ENCODE measurements at places on chromosomes 5 and 9.

GRCh38 chr5:130386155-130386554 is 481.9 kb downstream of the CHSY3 start:
- DNase-seq = no peak

DNA sequence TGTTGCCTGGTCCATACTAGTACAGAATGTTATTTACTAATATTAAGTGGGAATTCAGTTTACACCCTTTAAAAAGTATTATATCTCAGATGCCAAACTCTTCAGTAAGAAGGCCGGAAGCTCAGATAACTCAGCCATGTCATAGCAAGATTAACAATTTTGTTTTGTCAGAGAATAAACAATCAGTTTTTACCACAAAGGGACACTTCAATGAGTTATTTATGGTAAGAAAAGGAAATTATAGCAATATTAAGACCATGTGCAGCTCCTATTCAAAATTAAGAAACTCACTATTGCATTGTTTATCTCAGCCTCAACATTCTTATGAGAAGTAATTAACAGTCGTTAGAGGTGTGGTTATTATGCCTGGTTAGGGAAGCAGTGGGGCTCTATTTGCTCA is 13.1 kb upstream of the ARL15 start:
- DNase-seq = no peak

DNA sequence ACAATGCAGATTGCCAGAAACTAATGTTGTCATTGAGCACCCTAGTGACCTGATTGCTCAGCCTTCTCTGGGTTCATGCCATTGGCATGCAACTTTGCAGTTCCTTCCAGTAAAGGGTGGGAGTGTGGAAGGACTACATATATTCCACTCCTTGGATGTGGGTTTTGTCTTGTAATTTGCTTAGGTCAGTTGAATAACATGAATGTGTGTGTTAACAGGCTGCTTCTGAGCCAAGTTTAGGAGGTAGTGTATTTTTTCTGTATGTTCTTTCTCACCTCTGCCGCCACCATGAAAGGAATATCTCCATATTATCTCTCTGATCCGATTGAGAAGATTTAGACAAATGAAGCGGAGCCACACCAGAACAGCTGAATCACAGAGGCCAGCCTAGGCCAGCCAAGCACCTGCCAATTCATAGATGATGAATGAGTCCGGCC is 1929.6 kb upstream of the CDH6 start:
- no peak for DNase-seq

GRCh38 chr5:151205411-151205810 is 18.5 kb downstream of the CCDC69 start:
- DNase-seq = no peak

DNA sequence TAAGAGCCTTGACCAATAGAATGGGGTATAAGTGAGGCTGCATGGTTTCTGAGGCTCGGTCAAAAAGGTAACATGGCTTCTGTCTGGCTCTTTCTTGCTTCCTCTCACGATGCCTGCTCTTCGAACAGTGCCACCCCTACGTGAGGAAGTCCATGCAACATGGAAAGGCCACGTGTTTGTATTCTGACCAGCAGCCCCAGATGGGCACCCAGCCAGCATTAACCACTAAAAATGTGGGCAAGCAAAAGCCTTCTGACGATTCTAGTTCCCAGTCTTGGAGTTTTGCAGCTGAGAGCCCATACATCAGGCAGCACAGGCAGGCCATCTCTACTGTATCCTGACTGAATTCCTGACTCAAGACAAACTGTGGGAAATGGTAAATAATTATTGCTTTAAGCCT is 24.2 kb upstream of the NREP start:
- peak; percentile 74 for DNase-seq

DNA sequence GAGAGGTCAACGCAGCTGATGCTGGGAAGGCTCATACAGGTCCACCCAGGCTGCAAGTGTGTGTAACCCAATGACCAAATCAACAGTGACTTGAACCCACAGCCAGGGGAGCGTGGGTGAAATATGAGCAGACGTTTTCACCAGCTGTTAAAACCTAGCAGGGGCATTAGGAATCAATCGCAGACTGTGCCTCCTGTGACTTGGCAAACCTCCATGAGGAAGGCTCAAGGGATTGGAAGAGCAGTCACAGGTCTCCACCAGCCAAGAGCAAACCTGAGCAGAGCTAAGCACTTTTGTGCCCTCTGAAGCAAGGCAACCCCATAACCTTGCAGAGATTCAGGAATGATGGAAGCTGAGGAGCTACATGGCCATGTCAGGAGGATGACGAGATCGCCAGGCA is 25.5 kb downstream of the INSYN2B start:
- DNase-seq = no peak

DNA sequence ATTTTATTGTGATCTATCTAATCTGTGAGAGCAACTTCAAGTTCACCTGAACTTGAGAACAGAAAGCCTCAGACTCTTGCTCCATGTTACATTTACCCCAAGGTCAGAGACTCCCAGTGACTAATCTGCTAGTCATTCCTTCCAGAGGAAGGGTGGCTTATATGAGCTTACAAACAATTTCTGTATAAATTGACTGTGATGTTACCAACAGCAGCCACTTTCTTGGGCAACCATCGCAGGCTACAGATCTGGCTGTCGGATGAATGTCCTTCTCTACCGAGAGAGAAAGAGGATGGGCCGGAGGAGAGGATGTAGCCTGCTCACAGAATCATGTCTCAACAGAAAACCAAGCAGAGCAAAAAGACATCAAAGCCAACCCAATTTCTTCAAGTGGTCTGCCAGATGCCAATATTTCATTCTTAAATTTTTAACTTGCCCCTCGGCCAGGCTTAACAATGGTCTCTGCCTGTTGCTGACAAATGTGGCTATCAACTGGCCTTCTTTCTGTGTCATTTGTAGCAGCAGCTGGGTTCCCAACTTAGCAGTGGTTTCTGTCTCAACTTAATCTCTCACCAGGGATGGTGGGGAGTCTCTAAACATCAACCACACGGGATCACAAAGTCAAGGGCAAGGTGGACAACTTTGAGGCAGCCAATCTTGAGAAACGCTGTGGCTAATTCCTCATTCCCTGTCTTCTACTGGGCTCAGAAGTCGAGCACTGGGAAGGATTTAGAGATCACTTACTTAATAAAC is 81.3 kb downstream of the RAPGEF1 start:
- DNase-seq = no peak

- DNase-seq = no peak
Measured at GRCh38 chr5:41349846-41350245, 136.5 kb upstream of the C6 start.

- DNase-seq = no peak
Measured at GRCh38 chr5:115583474-115583873, 18.8 kb downstream of the TICAM2 start.

DNA sequence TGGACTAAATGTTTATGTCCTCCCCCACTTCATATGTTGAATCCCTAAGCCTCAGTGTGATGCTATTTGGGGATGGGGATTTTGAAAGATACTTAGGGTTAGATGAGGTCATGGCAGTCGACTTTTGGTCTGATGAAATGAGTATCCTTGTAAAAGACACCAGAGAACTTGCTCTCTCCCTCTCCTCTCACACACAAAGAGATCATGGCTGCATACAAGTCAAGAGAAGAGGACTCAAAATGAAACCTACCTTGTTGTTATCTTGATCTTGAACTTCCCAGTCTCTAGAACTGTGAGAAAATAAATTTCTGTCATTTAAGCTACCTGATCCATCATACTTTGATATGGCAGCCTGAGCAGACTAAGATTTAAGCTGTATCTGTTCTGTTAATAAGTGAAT is 144.0 kb upstream of the HAPLN1 start:
- no peak for DNase-seq

DNA sequence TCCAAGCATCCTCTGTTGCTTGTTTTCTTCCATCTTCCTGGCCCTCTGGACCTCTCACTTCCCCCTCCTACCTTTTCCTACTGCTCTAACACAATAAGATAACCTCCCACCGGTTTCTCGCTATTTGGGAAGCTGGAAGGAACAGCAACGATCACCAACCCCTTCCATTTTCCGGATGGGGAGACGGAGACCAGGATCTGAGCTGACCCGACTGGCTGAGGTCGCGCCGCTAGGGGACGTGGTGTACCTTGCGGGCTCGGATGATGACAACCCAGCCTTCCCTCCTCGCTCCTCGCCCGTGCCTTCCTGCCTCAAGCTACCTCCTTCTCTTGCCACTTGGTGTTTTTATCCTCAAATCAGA is 1.9 kb downstream of the LPAR1 start:
- peak; percentile 87 for DNase-seq

GRCh38 chr9:7640231-7640630 is 159.3 kb downstream of the DMAC1 start:
- no peak for DNase-seq

- DNase-seq = no peak
Measured at GRCh38 chr9:109403116-109403515, 82.3 kb upstream of the EPB41L4B start.

DNA sequence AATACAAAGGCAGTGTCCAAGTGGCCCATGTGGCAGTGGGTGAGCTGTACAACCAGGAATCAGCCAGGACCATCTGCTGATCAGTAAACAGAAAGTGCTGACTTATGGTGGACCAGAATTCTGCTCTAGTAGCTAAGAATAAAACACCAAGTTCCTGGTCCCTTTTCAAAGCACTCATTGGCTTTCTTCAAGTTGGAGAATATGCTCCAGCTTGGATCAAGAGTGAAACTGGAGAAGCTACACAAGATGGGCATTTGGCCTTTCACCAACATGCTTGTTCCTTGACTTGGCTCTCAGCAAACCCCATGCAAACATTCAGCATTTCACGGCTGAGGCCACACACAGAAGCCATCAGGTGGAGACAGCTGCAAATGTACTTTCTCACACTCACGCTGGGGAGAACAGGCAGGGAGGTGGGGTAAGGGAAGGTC is 32.1 kb downstream of the MARCHF3 start:
- no peak for DNase-seq

- no peak for DNase-seq
Measured at GRCh38 chr9:88033359-88033702, 59.0 kb upstream of the CDK20 start.

DNA sequence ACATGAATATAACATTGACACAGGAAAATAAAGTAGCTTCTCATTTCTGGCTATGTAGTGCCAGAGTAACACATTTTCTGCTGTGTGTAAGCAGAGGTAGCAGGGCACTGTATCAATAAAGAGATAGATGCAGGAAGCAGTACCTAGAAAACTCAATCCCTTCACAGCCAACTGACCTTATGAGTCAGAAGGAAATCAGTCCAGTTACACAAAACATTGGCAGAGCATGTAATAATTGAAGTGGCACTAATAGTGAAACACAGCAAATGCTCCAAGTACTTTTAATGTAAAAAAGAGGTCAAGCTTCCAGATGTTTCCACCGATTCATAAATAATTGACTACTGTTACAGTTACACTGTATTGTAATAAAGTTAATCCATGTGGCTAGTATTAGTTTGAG is 706.6 kb downstream of the EFNA5 start:
- no peak for DNase-seq

GRCh38 chr5:88813244-88813643 is 69.7 kb downstream of the MEF2C start:
- DNase-seq = no peak

DNA sequence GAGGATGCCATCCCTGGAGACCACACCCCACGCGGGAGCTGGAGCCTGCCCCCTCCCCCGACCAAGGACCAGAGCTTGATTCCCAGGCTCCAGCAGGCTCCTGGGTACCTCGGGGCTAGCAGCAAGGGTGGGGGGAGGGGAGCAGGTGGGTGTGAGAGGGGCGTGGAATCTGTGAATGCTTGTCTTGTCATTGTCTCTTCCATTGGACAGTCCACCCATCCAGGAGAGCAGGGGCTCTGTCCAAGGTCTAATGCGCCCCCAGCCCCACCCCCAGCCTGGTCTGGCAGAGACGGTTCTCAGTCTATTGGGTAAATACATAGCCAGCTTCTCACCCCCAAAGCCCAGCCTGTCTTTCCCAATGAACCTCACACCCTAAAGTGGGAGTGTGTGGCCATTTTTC is 22.8 kb downstream of the URM1 start:
- no peak for DNase-seq

DNA sequence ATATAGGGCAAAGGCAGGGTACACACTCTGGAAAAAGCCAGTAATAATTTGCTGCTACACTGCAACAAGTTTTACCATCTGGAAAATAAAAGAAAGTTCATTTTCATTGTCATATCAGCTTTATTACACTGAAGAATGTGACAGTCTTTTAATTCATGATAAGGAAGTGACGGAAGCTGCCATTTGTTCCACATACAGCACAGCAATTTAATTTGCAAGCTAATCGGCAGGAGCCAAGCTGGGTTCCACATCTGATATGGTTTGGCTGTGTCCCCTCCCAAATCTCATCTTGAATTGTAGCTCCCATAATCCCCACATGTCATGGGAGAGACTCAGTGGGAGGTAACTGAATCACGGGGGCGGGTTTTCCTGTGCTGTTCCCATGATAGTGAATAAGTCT is 16.5 kb downstream of the PRELID2 start:
- DNase-seq = no peak

DNA sequence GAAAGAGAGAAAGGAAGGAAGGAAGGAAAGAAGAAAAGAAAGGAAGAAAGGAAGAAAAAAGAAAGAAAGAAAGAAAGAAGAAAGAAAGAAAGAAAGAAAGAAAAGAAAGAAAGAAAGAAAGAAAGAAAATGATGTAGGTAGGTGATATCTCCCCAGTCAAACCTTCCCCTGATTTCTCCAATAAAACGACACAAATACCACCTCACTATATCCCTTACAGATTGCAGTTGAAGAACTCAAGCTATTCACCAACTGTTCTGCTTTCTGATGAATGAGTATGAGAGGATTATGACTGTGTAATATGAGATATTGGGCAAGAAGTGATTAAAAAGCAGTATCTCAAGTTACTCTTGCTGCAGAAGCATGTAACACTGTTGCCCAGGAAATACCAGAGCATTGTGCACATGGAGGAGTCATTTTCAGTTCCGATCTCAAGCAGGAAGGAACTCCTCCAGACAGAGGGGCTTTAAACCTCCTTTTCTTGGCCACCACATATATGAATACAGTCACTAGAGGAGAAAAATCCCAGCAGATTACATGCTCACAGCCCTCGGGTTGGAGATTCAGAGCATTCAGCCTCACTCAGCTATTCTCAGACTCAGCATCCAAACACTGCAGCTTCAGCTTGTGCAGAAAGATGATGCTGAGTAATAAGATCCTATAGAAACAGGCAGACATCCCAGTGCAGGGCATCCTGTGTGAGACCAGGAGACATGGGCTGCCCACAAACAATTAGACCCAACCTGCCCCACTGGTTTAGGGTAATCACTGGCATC is 61.4 kb downstream of the UGCG start:
- DNase-seq = peak; percentile 14

Data from sciatic nerve (tissue), 2 donors.